ENCODE measurements at places on chromosomes 5 and 9.

DNA sequence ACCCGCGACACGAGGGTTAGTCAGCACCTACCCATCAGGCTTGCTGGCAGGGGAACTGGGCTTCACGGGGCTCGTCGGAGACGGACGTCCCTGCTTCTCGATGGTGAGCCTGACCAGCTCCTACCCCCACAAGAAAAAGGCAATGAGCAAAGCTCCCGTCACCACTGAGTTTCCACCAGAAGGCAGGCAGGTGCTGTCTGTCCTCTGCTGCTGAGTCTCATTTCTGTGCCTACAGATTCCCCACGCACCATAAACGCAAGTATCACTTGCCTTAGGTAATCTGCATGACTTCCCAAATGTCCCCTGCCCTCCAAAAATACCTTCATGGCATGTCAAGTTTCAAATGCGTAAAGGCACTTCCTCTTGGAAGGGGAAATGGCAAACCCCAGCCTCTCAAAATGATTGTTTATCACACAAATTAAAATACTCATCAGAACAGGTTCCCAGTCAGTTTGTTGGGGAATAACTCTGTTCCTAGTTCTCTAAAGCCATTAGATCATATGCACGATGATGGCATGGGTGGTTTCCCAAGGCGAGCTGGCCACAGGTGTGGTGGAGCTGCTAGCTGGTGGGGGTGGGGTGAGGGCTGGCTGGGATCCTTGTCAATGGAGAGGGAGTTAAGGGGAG is 85.0 kb downstream of the PRRT1B start:
- no peak for DNase-seq

DNA sequence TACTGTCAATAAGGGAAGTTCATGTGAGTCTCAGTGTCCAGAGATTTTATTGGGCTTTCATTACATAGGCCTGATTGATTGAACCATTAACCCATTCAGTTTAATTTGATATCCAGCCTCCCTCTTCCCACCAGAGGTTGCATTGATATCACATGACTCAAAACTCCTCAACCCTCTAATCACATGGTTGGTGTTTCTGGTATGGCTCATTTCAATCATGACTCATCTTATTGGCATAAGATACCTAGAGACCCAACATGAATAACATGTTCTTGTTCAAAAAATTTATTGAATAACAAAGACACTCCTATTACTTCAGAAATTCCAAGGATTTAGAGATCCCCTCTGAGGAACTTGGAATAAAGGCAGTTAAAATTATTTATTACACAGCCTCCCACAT is 982.2 kb downstream of the TLE1 start:
- DNase-seq = no peak

- no peak for DNase-seq
These were observed 12.4 kb downstream of the WNK2 start for GRCh38 chr9:93196096-93197055.

GRCh38 chr9:123689701-123690428 is 240.1 kb downstream of the DENND1A start:
- DNase-seq = no peak

DNA sequence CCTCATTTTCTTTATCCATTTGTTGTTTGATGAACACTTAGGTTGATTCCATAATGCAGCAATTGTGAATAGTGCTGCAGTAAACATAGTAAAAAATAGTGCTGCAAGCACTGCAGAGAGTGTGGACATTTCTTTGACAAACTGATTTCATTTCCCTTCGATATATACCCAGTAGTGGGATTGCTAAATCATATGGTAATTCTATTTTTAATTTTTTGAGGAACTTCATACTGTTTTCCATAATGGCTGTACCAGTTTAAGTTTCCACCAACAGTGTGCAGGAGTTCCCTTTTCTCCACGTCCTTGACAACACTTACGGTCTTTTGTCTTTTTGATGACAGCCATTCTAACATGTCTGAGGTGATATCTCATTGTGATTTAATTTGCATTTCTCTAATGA is 138.2 kb upstream of the PLPPR1 start:
- DNase-seq = no peak

DNA sequence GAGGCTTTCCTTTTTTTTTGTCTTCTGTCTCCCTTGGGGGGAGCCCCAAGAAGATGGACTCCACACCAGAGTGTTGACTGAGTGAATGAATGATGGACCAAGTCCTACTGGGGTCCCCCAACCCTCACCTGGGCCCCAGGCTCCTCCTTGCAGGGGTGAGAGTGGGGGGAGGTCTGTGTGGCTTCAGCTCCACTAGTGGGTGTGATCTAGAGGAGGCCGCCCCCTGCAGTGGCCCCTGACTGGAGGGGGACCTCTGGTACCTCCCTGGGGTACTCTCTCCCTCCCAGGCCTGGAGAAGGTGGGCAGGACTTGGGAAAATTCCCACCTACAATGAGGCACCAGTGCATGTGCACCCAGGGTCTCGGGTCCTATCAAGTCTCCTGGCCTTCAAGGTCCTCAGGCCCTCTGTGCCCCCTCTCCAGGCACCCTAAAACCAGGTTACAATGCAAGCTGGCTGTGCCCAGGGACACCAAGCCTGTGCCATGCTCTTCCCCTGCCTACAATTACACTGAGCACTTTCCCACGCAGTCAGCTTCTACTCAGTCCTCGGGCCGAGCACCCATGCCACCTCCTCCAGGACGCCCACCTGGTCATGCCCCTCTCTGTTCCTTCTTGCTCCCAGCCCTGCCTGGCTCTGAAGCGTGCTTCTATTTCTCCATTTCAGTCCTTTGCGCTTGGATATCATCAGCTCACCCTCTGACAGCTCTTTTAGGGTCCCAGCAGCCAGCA is 117.2 kb upstream of the PHYKPL start:
- no peak for DNase-seq

GRCh38 chr9:93064392-93065134 is 6.1 kb downstream of the SUSD3 start:
- DNase-seq = no peak

DNA sequence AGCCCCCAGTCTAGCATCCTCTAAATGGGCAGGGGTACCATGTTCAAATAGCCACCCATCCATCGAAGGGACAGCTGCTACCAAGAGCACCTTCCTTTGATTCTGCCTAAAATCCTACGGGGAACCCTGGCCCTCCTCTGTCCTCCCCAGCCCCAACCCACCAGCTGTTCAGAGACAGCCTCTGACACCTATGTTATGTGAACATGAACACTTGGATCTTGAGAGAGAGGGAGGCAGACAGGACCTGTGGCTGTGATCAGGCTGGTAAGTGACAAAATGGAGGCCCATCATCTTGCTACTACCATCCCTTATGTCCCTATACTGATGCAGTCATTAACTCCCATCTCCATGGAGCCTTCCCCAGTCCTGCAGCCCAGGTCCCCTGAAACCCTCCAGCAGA is 8.2 kb downstream of the SLC23A1 start:
- DNase-seq = no peak

DNA sequence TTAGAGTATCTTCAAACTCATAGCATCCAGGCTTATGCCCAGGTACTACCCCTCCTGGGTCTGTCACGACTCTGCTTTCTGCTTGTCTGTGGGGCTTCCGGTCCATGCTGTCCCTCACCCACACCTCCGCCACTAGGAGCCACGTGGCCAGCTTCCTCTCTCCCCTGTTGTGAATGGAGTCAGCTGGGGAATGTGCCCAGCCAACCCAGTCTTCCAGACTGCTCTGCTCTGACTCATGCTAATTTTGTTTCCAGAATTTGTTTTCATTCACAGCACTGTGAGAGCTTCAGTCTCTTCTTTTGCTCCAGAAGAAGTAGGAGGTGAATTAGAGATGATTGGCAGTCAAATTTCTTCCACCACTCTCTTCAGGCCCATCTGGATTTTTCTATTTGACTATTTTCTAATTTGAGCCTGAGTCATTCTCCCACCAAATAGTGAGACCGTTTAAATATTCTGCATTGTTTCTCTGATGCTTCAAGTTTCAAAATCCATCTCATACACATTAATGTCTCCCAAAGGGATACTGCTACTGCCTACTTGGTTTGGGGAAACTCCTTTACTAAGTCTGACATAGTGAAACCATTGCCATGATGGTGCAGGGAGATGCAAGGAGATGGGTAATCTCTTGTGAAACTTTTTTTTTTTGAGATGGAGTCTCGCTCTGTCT is 424.1 kb upstream of the KIF2A start:
- DNase-seq = no peak

DNA sequence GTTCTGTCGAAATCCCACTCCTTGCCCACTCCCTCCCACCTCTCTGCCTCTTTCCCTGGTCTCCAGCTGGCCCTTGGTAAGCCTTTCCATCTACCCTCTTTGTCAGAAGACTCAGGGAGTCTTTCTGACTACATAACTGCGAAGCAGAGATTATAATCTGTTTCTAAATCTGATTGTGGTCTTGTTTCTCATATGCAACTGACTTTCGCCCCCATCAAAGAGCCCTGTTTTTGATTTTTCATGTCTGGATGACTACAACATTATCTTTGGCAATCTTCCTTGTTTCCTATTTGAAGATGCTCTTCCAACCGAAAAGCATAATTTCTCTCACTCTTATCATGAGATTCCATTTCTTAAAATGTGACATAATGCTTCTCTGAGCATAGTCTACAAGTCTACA is 218.2 kb upstream of the ADAMTSL1 start:
- DNase-seq = no peak

DNA sequence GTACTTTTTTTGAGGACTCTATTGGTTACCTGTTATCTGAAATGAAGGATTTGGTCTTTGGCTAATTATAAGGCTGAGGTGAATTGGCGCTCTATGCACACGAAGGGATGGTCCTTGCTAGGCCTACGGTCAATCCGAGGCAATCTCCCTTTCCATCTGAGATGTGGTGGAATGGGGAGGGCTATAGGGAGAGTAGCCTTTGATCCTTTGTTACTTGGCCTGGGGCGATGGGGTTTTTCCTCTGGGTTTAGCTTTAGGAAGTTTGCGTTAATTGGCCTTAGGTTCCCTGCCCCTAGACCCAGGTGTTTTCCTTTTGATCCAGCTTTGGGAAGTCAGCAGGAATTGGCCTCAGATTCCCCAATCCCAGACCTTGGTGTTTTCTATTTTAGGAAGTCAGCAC is 102.1 kb upstream of the C9orf72 start:
- no peak for DNase-seq

DNA sequence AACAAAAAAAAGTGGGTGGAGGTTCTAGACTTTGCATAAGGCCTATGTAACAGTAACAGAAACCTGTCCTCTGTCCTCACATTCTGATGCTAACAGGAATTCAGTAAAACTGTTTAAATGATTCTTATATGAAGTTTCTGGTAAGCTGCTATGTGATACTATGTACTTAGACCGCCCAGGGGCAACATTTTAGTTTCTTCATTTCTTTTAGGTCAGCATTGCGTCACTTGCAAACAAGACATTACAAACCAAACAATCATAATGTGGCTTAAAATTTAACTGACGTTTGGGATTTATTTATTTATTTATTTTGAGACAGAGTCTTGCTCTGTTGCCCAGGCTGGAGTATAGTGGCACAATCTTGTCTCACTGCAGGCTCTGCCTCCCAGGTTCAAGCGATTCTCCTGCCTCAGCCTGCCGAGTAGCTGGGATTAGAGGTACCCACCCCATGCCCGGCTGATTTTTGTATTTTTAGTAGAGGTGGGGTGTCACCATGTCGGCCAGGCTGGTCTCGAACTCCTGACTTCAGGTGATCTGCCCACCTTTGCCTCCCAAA is 44.3 kb downstream of the TENT4A start:
- DNase-seq = no peak

- DNase-seq = no peak
These were observed 672.8 kb downstream of the ACTL7B start for GRCh38 chr9:108182950-108183381.

DNA sequence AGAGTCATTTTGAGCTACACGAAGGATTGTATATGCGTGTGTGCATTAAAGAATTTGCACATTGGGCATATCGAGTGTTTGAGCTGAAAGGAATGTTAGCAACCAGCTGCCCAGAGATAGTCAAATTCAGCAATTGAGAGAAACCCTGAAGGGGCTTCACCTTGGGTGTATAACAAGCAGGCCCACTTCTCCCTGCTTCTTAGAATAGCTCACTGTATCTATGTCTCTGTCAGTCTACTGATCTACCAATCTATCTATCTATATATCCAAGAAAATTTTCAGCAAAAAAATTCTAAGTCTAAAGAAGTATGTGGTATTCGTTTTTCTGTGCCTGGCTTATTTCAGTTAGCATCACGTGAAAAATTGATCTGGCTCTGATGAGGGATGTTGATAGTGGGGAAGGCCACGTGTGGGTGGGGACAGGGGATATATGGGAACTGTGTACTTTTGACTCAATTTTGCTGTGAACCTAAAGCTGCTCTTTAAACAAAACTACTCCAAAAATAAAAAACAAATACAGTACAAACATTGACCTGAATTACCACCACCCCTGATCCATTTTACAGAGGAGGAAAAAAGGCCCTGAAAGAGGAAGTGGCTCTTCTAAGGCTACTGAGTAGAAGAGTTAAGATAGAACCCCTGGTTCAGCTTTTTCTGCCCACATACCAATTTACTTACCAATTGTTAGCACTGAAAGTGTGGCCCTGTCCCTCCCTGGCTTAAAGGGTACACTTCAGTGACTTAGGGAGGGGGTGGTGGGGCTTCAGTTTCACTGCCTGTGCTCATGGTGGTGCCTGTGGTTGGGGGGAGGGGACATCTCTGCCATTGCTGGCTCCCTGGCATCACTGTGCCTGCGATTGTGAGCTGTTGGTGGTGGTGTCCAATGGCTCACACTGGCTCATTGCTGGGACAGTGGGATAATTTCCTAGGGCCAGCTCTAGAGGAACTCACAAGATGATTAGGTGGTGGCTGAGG is 141.8 kb downstream of the DOCK2 start:
- no peak for DNase-seq

DNA sequence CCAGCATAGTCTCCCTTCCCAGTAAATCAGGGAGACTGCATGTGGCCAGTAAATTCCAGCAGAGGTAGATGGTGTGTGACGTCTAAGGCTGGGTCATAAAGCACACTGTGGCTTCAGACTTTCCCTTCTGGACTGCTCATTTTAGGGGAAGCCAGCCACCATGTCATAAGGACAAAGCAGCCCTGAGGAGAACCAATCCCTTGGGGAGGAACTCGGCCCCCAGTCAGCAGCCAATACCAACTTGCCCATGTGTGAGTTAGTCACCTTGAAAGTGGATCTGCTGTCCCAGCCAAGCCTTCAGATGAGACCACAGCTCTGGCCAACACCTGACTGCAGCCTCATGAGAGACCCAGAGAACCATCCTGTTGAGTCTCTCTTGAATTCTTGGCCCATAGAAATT is 14.7 kb upstream of the NINJ1 start:
- no peak for DNase-seq
